ENCODE measurements at places on chromosomes 2 and 18.

DNA sequence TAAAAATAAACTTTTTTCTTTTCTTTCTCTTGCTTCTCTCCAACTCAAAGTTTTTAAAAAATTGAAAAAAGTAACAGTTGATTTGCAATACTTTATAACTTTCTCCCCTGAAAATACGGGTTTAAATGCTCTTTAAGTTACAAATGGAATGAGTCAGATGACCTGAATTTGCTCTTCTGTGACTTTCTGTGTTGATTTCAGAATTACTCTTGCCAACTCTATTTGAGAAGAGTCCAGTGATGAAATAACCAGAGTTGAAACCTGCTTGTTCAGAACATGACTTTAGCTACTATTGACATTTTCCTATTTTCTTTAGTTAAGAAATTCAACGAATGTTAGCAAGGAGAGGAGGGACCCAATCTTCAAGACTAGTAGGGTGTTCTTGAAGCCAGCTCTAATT is 146.1 kb upstream of the ZSWIM2 start:
- no peak for DNase-seq

GRCh38 chr2:212998626-212999359 is 152.6 kb downstream of the IKZF2 start:
- DNase-seq = no peak

DNA sequence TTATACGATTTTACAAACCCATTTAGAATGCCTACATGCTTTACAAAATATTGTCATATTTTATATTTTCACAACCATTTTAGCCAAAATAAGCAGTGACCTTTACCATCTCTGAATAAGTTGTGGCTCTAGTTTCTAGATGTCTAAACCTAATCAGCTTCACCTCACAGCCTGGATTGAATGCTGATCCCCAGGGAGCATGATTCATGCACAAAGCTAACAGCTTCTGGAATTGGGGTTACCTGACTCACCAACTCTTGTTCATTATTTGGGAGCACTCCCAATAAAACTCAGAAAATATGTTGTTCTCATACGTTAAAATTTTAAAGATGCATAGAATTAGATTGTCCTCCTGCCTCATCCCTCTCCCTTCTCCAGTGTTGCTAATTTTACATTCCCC is 611.7 kb upstream of the NETO1 start:
- no peak for DNase-seq

- no peak for DNase-seq
These were observed 1.0 kb upstream of the PPP1CB start for GRCh38 chr2:28750316-28751251.

DNA sequence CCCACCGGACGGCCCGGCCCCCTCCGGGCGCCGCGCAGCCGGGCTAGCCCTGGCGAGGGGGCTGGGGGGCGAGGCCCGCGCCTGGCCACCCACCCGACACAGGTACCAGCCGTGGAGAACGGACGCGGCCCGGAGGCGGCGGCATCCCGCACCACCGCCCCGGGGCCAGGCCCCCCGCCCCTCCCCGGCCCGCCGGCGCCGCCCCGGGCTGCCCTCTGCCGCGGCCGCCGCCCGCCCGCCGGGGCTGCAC is 405 bp downstream of the SOS1 start:
- DNase-seq = no peak

DNA sequence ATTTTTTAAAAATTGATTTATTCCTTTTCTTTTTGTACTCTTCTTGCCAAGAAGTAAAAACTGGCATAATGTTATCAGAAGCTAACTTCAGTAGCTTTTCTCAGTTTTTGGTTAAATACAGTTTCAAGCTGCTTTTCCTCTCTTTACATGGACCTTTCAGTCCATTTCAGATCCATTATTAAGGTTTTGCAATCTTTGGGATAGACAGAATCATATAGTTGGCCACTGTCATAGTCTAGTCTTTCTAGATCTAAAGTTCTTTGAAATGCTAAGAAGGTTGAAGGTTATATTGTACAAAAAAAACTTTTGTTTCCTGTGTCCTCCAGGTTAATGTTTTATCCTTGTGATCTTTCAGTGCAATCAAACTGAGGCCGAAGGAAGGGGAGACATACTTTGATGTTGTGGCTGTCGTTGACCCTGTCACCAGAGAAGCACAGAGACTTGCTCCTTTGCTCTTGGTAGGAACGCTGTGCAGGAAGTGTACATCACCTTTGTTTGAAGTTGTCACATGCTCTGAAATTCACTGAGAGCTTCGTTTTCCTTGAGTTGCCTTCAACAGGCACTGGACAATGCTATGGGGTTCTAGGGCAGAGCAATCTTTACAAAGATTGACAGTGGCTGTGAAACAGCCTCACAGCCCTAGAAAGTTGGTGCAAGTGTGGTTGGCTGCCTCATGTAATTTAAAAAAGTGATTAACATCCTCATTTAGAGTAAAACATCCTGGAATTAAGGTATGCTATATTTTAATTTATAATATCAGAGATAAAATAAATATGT is 79.1 kb downstream of the UGGT1 start:
- no peak for DNase-seq
